CD8-positive, alpha-beta memory T cell (primary cell): ENCODE measurements at places on chromosomes 7 and 10. TPM values are rescaled to one million over a fixed set of nuclear protein-coding genes. Genes with fewer than 3 reads are reported as not detected.

The CTTNBP2 gene
- total RNA-seq: not detected

The APBB1IP gene
- 47.7 TPM for total RNA-seq

The CPA2 gene
- not detected for total RNA-seq

The CSTF2T gene
- 29.3 TPM for total RNA-seq

The CALHM1 gene
- total RNA-seq: not detected

The KLF14 gene
- not detected for total RNA-seq

The GIMAP6 gene
- total RNA-seq: 44.9 TPM

The STEAP4 gene
- not detected for total RNA-seq

The ELFN1 gene
- total RNA-seq: 0.15 TPM

The SPDYE5 gene
- not detected for total RNA-seq

The KCNH2 gene
- total RNA-seq: 0.11 TPM

The HOXA7 gene
- total RNA-seq: not detected
